ENCODE measurements at places on chromosomes 5 and 9.

DNA sequence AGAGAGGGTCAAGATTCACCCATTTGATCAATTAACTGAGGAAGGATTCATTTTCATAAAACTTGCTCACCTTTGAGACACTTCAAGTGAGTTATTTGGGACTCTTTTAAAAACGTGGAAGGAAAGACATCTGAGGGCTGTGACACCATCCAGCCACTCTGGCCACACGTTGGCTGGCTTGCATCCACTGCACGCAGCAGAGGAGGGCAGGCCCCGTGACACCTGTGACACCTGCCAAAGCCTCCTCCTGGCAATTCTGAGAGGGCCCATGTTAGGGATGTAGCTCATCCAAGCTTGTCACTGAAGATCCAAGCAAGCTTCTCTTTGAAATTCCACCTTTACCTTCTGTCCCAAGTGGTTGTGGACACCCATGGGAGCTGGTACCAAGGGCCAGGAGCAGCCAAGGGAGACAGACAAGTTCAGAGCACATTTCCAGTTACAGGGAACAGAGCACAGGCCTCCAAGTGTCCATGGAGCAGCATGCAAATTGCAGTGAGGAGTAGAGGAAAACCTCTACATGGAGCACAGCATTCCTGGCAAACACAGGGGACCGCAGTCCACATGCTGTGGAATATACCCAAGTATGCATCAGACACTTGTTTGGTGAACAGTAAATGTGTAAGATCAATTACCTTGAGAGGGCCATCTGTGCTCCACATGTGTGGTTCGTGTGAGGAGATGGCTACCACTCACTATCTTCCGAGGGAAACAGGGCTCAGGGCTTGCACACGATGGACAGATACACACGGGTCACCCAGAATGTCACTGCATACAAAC lies 4.8 kb downstream of the PRSS3 start:
- no peak for DNase-seq

DNA sequence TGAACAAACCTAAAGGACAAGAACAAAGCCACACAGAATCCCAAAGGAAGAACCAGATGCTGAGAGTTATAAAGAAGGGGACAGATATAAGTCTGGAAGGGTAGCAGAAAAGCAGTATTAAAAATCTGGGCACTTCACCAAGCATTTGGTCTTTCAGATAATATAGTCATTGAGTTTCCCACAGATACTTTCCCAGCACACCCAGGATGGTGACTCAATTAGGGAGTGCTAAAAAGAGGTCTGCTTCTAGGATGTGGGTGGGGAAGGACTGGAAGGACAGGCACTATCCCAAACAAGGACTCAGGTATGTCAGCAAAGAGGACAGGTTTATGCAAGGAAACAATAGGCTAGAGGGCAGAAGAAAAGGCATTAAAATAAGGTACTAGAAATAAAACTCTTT lies 59.3 kb downstream of the DIAPH1 start:
- DNase-seq = no peak

GRCh38 chr9:31699836-31700235 lies 684.6 kb upstream of the ACO1 start:
- DNase-seq = no peak

DNA sequence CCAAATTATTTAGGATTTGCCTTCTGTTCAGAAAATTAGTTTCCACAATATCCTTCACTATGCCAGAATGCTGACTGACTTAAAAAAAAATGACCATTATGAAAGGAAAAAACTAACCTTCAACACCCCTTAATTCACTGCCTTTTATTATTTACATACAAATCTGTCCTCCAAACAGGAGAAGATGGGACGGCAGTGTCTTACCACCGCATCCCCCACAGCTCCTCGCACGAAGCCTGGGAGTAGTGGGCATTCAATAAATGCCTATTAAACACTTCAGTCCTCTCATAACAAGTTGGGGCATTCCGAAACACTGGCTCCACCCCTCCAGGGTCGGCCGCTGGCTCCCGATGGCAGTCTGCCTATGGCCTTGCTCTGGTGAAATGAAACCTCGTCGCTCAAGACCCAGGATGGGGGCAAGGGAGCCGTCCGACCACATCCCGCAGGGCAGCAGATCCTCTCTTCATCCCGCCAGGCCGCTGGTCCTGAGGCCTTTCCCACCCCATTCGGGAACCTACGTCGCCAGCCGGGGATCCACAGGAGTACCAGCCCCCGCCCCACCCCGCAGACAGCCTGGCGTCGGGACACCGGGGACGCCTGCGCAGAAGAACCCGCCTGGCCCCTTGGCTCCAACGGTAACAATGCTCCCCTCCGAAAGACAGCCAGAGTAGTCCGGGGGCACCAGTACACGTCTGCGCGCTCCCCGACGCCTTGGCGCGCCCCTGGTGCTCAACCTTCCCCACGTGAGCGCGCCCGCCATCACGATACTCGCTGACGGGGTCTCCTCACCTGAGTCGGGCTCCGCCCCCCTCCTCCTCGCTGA lies 613 bp downstream of the ZBTB5 start:
- no peak for DNase-seq

DNA sequence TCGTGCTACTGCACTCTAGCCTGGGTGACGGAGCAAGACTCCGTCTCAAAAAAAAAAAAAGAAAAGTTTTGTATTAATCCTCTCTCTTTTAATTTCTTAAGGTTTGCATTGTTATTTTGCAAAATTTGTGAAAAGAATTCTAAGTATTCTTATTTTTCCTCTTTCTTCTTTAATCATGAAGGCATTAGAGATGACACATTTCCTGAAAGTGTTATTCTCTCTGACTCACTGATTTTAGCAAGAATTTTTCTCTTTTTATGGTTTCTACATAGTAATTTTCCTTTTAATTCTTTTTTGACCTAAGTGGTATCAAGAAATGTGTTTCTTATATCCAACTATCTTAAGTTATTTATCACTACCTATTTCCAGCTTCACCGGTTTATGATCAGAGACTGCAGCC lies 78.0 kb downstream of the NSUN2 start:
- no peak for DNase-seq

- no peak for DNase-seq
Observed at GRCh38 chr9:84174486-84174885, 166.1 kb downstream of the SLC28A3 start.

- DNase-seq = no peak
Observed at GRCh38 chr5:27172693-27173092, 134.3 kb upstream of the CDH9 start.

GRCh38 chr5:132815454-132815853 lies 2.4 kb downstream of the SOWAHA start:
- no peak for DNase-seq

GRCh38 chr9:113511047-113511521 lies 47.6 kb downstream of the RGS3 start:
- no peak for DNase-seq

DNA sequence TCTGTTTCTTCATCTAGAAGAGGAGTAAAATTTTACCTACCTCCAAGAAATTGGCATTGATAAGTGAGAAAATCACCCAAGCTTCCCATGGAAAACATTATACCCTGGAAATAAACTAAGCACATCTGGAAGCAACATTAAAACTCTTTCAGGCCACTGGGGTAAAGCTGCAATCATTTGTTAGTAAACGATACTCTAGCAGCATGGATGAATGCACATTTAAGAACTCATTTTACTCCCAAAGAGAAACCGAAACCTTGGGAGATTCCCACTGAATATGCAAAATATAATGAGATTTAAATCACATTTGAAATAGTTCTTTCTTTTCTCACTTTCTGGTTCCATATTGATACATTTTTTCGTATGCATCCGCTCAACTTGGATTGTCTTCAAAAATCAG lies 467.5 kb downstream of the EFNA5 start:
- DNase-seq = no peak

GRCh38 chr5:15008476-15008875 lies 136.9 kb upstream of the ANKH start:
- no peak for DNase-seq

DNA sequence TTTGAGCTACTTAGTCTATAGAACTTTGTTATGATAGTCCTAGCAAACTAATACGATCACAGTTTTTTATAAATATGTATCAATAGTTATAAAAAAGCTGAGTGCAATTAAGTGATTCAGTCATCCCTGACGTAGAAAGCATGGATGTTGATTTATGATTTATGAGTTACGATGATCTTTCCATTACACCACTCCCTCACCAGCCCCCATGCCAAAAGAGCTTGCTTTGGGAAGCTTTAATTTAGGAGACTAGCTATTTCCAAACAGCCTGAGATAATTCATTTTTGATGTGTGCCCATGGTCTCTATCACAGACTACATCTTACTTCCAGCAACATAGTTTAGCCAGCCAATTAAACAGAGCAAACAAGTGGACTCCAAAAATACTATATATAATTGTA lies 256.8 kb downstream of the GABRG2 start:
- no peak for DNase-seq

DNA sequence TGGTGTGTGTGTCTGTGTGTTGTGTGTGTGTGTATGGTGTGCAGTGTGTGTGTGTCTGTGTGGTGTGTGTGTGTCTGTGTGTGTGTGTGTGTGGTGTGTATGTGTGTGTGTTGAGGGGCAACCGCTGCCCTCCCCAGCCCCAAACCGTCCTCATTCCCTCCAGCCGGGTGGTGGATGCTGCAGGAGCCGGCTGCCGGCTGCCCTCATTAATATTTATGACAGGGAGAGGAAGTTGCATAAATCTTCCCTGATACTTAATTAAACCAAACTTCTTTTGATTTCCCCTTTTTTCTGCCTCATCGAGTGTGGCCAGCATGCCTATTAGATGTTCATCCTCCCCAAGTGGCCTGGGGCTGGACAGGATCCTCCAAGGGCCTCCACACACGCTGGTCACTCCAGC lies 121.4 kb upstream of the MVB12B start:
- no peak for DNase-seq

DNA sequence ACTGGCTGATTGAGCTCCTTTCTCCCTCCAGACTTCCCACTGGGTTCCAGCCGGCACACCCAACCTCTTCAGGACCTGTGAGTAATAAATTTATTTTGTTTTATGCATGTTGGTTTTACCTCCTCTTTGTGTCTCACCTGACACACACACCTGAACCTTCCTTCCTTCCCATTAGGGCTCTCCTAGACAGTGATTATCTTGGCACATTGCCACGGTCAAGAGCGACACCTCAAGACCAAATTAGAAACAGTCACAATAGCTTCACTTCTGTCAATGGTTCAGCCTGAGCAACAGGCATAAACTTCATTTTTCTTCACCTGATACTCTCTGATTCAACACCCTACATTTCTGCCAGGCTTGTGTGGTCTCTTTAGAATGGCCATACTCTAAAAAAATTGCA lies 296.3 kb upstream of the SMARCA2 start:
- DNase-seq = no peak

GRCh38 chr5:1685066-1685465 lies 114.6 kb downstream of the MRPL36 start:
- DNase-seq = no peak

- DNase-seq = no peak
Observed at GRCh38 chr9:84382720-84383119, 42.2 kb upstream of the SLC28A3 start.

- no peak for DNase-seq
Observed at GRCh38 chr9:93958121-93958818, 3.1 kb upstream of the BARX1 start.

DNA sequence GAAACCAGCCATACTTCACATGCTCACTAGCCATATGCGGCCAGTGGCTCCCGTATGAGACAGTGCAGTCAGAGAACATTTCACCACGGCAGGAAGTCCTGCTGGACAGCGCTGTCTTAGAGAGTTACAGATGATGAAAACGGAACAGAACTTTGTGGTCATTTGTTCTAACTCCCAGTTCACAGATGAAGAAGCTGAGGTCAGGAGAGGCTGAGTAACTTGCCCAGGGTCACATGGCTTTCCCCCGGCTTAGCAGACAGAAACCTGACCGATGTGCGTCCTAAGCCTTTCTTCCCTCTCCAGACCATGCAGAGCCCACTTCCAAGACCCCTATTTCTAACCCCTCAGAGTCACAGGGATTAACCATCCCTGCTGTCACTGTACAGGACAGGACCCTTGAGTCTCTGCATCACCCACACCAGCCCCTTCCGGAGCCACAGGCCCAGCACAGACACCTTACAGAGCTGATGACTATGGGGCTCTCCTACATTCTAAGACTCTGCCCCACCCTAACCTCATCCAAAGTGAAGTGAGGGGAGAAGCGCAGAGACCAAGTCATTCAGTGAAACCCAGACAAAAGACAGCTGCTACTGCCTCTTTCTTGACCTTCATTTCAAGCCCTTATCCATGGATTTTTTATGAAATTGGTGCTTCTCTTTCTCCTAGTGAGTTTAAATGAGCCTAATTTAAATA lies 86.9 kb downstream of the PTPN3 start:
- DNase-seq = no peak

GRCh38 chr9:109972026-109972882 lies 192.3 kb downstream of the PALM2AKAP2 start:
- no peak for DNase-seq

DNA sequence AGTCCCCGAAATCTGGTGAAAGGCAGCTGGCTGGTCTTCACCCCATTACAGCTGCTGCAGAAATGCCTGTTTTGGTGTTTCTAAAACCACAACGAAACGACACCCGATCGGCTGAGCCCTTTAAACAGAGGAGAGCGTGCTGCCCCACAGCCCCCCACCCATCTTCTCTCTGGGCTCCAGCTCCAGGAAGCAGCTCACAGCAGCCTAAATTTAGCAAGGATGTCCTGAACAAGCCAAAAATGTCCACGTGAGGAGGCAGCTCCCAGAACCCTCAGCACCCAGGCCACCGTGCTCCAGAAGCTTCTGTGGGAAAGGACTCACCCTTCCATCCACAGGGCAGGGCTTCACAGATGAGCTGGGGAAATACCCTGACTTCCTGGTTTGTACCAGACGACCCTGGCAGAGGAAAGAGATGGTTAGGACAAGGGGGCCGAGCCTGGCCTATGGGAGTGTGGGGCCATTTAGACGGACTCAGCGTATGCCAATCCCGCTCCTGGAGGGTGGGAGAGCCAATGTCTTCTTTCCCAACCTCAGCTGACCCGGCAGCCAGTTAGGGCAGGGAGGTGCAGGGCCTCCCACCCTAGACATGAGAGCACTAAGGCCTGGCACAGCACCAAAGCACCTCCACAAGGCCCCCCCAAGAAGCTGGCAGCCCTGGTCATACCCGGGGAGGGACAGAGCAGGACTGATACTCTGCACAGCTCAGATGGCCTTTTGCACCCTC lies 39.1 kb upstream of the SARDH start:
- DNase-seq = no peak

- DNase-seq = no peak
Observed at GRCh38 chr9:82680179-82680935, 382.6 kb downstream of the RASEF start.

GRCh38 chr9:114363424-114363823 lies 24.4 kb downstream of the AKNA start:
- no peak for DNase-seq

DNA sequence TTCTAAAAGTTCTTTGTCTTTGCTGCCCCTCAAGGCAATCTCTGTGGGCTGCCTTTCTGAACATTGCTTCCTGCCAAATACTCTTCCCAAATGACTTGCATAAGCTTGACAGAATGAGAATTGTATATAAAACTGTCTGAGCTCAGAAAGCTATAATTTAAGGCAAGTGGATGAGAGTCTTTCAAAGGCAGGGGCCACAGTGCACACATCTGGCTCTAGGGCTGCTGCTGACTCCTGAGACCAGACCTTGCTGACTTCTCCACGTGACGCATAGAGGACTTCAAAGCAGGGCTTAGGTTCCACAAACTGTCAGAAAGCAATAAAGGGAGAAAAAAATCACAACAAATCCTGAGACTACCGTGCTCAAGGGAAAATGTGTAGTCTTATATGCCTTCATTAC lies 79.4 kb upstream of the DIRAS2 start:
- no peak for DNase-seq
